ENCODE measurements at places on chromosomes 7 and 10.

GRCh38 chr7:101975046-101975445 is 157.6 kb downstream of the CUX1 start:
- no peak for DNase-seq

DNA sequence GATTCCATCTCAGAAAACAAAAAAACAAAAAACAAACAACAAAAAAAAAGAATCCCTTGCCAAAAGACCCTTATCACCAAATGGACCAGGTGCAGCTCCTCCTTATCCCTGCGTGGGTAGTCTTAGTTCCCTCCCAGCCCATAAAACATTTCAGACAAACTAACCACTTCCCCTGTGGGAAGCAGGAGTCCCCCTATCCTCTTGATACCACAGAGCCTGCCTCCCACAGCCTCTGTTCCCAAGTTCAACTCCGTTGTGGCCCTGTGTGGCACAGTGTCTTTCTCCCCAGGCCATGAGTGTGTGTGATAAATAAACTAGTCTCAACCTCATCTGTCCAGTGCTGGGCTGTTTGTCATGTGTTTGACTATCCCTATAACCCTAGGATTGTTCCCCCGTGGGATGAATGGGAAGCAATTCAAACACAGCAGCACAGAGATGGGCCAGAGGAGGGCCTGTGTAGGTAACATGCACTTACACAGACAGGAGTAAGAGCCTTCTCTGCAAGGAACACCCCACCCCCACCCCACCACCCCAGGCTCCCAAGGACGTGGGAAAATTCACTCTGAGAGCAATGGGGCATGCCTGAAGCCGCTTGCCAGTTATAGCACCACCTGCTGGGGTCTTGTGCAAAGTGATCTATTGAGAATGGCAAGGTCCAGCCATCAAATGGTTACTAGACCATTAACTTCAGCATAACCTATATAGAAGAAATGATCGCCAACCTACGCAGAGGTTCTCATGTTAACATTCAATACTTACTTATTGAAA is 147.1 kb upstream of the GHITM start:
- no peak for DNase-seq

- peak; percentile 6 for DNase-seq
Measured at GRCh38 chr10:70324339-70324861, 40.6 kb upstream of the NPFFR1 start.

DNA sequence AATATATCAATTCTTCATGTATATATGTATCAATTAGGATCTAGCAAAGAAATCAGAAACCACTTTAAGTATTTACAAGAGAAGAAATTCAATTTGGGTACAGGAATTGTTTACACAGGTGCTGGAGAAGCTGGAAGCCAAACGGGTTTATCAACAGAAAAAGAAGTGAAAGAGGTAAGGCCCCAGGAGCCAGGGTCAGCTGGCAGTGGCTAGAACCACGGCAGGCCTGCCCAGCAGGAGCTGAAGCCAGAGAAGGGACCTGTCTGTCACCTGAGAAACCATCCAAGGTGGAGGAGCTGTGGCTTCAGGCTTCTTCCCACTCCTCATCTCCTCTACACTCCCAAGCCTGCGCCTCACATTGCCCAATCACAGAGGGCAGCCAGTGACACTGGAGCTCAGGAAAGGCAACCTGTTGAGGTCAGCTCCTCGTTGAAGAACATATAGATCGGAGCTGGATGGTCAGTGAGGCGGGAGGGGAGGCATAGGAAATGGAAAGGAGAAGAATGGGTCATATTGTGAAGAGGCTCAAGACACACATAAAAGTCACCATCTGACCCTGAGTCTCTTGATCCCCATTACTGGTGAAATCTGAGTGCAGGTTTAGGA is 182.6 kb downstream of the REEP3 start:
- DNase-seq: no peak

DNA sequence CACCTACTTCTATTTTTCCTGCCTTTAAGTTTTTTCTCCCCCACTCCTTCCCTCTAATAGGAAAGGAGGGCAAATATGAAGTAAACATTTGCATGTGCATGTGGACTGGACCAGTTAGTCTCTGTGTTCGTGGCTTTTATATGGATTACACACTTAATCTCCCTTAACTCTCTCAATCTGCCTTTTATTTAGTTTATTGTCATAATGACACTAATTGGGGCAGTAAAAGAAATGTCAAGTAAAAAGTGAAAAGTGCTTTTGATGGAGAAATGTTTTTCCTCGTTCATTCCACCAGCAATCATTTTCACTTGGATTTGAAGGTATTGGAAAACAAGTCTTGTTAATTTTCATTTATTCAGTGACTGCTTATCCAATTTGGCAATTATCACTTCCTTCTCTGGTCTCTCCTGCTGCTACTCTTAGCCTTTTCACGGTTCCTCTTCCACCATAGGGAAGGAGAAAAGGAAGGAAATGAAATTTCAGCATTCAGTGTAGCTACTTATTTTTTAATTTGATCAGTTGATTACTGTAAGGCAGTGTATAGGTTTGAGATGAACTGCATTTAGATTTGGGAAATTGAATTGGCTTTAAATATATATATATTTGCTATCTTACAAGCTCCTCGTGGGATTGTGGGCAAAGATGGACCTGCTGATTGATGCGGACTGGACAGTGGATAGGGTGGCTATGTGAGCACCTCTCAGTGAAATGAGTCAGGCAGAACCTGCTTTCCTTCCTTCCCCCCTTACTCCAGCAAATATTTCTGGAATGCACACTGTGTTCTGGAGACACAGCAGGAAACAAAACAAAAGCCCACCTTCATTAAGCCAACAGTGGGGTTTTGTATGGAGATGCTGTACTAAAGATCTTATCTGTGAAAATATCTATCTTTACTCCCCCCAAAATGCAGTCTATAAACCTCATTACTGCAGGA is 77.5 kb downstream of the LRRC4 start:
- DNase-seq: no peak

DNA sequence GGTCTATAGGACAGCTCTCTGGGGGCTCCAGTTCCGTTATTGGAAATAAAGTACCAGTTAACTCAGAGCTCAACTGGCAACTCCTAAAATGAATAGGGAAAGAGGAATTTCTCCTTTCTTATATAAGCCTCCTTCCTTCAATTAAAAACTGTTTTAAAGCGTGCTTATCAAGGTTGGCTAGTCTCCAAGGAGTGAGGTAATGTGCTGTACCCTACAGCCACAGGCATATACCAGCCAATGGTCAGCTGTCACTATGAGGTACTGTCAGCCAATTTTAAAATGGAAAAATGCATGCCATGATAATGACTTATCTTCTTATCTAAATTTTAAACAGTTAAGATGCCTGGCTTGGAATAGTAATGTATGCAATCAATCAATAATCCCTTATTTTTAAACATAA is 76.2 kb downstream of the PLCE1 start:
- DNase-seq: no peak

DNA sequence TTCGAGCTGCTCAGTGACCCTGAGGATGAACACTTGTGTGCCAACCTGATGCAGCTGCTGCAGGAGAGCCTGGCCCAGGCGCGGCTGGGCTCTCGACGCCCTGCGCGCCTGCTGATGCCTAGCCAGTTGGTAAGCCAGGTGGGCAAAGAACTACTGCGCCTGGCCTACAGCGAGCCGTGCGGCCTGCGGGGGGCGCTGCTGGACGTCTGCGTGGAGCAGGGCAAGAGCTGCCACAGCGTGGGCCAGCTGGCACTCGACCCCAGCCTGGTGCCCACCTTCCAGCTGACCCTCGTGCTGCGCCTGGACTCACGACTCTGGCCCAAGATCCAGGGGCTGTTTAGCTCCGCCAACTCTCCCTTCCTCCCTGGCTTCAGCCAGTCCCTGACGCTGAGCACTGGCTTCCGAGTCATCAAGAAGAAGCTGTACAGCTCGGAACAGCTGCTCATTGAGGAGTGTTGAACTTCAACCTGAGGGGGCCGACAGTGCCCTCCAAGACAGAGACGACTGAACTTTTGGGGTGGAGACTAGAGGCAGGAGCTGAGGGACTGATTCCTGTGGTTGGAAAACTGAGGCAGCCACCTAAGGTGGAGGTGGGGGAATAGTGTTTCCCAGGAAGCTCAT is 1.1 kb downstream of the DDIT4 start:
- peak; percentile 54 for DNase-seq

DNA sequence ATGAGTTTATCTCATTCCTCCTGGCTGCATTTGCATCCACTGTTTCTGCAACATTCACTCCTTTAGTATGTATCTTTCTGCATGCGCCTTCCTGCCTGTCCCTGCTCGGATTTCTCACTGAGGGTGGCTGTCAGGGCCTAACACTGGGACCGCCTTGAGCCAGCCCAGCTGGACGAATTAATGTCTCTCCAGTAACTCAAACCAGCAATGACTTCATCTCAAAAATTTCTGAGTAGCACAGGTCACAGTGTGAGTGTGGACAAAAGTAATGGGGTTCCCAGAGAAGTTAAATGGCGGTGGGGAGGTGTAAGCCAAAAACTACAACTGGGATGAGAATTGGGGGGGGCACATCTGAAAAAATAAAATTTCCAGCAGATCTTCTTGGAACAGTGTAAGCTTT is 444.0 kb upstream of the MGMT start:
- no peak for DNase-seq

All from stimulated activated CD8-positive, alpha-beta memory T cell treated with anti-CD3 and anti-CD28 coated beads, Interleukin-12 subunit alpha, Interleukin-12 subunit beta, amount 100 ng/mL, for 4 hours (primary cell).